AG08396 (cell line): ENCODE measurements at places on chromosomes 7 and 10.

DNA sequence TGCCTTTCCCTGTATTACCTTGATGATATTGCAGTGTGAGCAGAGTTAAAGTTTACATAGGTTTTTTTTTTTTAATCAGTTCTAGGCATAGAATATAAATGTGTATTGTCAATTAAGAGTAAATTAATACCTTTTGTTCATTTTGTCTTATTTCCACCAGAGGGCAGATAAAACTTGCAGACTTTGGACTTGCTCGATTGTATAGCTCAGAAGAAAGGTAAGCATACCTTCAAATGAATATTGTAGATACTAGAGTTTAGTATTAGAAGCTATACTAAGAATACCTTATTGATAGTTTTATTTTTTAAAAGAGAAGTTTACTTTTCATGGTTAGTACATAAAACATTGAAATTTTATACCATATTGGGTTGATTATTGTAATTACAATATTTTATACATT is 86.8 kb downstream of the MPLKIP start:
- DNase-seq: no peak

DNA sequence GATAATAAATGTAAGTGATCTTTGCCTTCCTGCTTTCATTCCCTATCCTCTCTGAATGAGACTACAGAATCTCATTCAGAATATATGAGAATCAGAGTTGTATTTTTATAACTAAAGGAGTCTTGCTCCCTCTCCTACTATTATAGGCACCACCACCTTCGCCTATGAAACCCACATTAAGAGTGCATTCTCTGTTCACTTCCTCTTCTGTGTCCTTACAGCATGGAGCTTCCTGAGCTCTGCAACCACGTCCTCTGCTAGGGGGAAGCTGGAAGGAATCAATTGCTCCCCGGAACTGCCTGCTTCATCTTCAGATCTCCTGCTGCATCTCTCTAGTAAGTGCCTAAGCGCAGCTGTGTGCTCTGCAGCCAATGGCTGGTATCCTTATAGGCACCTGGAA is 820.7 kb downstream of the GRID1 start:
- no peak for DNase-seq

- no peak for DNase-seq
Observed at GRCh38 chr10:96596422-96597407, 9.9 kb upstream of the TM9SF3 start.

GRCh38 chr10:120253131-120253530 is 203.9 kb upstream of the PLPP4 start:
- no peak for DNase-seq

DNA sequence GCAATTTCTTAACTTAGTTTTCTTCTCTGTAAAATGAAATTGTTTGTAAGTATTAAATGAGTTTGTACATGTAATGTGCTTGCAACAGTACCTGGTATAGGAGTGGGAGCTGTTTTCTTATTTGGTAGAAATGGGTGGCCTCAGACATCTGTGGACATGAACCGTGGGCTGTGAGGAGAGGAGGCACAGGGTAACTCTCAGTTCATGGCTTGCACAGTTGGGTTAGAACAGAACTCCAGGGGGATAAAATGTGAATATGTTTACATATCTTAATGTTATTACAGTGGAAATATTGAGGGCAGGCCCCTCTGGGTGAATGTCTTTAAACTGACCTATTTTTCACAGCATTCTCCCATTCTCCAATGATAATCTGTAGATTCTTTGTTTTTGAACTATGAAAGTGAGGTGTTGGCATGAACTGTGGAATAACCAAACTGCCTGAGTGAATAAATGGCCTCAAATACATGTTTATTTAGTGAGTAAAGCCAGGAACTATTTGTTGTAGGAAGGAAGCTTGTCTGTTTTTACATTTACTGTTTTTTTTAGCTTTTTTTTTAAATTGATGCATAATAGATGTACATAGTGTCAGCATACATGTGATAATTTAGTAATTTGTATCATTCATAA is 2.6 kb downstream of the ABCA13 start:
- DNase-seq: peak; percentile 29

GRCh38 chr7:22589641-22590201 is 89.7 kb upstream of the STEAP1B start:
- DNase-seq: no peak

- no peak for DNase-seq
Observed at GRCh38 chr10:103804871-103805270, 50.5 kb downstream of the SH3PXD2A start.

DNA sequence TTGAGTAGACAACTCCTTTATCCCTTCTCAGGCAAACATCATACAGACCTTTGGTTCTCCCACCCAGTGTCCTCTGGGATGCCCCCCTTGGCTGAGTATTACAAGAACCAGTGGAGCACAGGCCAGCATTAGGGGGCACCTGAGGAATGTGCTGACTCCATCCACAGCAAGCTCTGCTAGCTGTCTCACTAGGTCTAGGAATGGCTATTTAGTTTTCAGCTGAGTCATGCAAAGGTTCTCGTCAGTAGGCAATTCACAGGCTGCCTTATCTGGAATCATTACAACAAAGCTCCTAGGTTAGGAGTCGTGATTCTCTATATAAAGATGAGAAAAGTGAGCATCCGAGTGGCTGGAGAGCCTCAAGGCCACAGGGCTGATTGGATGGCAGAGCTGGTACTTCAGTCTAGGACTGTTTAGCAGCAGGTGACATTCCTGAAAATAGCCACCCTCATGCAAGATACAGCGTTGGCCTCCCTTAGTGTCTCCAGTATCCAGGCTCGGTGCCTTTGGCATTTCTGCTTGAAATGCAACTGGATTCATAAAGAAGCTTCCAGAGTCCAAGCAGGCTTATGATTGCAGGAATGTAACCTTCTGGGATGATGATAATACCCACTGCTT is 75.8 kb downstream of the CDCA7L start:
- DNase-seq: no peak

GRCh38 chr10:129883029-129883428 is 81.0 kb downstream of the EBF3 start:
- no peak for DNase-seq

- DNase-seq: no peak
Observed at GRCh38 chr10:116208956-116209567, 63.9 kb downstream of the GFRA1 start.

- DNase-seq: no peak
Observed at GRCh38 chr10:117198088-117198487, 799 bp downstream of the KCNK18 start.

DNA sequence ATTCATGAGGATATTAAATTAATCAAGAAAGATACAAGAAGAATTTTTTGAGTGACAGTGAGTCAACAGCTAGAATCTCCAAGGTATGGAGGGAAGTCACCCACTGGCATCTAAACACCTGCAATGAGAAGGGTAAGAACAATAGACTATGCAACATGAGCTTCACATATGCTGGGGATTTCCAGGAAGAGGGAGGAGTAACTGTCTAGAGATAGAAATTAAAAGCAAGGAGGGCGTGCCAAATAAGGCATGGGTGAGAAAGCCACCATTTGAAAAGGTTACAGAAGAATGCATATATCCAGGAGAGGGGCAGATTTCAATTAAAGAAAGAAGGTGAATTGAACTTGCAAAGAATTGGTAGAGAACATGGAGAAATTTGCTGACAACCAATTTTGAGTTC is 365.7 kb downstream of the GPR37 start:
- no peak for DNase-seq
